ENCODE measurements at places on chromosomes 4 and X. TPM values are rescaled to one million over a fixed set of nuclear protein-coding genes. Genes with fewer than 3 reads are reported as not detected.

The CITED1 gene
- not detected for total RNA-seq

The SASH3 gene
- not detected for total RNA-seq

The ZCCHC18 gene
- total RNA-seq: 13.9 TPM

The ASB9 gene
- total RNA-seq: 3.0 TPM

The NHSL2 gene
- under 0.01 TPM for total RNA-seq

The FAM47A gene
- total RNA-seq: not detected

The EPGN gene
- total RNA-seq: 5.3 TPM

The SLC49A3 gene
- 4.3 TPM for total RNA-seq

The CXXC4 gene
- not detected for total RNA-seq

DNA sequence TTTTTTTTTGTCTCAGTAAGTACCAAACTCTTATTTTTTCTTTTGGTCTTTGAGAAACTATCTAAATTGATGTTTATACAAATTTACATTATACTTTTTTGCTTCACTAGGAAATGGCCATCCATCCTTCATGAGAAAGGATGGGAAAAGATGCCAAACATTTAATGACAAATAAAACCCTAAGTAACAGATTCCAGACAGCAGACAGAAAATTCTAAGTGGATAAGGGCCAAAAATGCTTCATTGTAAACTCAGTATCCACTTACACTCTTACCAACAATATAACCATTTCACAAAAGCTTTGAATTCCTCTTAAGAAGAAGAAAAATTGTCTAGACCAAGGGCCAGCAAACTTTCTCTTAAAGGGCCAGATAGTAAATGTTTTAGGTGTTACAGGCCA lies 3.5 kb downstream of the GUCY1B1 start:
- DNase-seq: no peak

DNA sequence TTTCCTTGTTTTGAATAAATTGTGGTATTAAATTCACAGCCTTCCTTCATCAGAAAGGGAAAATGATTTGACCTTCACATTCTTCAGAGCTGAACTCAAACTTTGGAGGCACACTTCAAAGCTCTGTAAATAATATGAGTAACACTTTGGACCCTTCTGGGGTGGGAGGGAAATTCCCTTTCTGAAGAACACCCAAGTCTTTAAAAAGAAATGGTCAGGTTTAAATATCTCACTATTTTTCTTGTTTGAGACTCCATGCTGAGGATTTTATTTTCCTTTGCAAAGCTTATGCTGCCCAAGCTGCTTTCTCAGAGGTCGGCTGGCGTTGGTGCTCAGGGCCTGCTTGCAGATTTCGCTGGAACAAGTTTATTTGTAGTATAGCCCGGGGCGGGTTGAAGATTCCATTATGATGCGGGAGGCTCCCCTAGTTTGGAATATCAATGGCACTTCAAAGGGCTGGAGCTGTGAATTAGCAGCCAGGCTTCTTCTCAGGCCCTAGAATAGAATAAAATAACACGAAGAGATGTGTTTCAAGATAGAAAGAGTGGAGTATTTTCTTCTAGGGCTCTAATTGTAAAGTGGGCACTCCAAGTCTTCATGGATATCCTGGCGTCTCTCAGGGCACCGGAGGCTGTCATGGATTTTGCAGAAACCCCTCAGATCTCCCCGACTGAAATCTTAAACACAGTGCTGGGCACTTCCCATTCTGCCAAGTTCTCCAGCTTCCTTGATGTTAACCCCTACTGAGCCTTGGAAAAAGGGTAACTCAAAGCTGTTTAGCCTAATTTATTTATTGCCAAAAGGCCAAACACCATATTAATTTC lies 315.6 kb downstream of the GPAT3 start:
- DNase-seq: peak; percentile 90

GRCh38 chr4:96603641-96604040 lies 763.7 kb downstream of the PDHA2 start:
- DNase-seq: no peak

- no peak for DNase-seq
Measured at GRCh38 chr4:3522326-3522640, 9.9 kb downstream of the LRPAP1 start.

DNA sequence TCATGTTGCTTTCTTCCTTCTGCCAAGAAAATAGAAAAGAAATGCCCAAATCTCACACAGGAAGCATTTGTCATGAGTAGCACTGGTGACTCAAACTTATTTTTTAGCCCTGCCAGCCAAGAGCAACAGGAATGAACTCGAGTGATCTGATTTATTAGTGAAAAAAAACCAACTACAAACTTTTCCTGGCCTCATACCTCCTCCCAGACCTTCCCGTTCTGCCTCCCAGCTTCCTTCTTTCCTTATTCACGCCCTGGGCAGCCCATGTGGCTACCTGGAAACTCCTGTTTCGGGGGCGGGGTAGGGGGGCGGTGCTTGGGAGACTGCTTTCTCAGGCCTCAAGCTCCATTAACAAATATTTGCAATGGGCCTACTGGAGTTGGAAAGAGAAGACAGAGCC lies 178.5 kb downstream of the NHS start:
- peak; percentile 90 for DNase-seq

DNA sequence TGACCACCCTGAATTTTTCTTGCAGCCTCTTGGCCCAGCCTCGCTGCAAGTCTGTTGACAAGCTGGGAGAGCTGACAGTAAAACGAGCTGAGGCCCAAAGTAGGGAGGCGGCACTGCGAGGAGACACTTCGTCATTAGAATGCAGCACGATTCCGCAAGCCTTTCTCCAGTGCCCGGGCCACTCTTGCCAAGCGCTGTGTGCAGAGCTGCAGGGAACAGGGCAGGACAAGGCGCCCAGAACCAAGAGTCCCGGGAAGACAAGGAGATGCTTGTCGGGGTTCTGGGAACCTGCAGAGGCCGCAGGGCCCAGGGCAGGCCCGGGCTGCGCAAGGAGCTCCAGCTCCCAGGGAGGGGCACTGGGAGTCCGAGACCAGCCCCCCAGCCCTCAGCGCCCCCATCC lies 187.1 kb downstream of the BCOR start:
- no peak for DNase-seq

DNA sequence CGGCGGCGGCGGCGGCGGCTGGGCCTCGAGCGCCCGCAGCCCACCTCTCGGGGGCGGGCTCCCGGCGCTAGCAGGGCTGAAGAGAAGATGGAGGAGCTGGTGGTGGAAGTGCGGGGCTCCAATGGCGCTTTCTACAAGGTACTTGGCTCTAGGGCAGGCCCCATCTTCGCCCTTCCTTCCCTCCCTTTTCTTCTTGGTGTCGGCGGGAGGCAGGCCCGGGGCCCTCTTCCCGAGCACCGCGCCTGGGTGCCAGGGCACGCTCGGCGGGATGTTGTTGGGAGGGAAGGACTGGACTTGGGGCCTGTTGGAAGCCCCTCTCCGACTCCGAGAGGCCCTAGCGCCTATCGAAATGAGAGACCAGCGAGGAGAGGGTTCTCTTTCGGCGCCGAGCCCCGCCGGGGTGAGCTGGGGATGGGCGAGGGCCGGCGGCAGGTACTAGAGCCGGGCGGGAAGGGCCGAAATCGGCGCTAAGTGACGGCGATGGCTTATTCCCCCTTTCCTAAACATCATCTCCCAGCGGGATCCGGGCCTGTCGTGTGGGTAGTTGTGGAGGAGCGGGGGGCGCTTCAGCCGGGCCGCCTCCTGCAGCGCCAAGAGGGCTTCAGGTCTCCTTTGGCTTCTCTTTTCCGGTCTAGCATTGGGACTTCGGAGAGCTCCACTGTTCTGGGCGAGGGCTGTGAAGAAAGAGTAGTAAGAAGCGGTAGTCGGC lies 528 bp downstream of the FMR1 start:
- no peak for DNase-seq

DNA sequence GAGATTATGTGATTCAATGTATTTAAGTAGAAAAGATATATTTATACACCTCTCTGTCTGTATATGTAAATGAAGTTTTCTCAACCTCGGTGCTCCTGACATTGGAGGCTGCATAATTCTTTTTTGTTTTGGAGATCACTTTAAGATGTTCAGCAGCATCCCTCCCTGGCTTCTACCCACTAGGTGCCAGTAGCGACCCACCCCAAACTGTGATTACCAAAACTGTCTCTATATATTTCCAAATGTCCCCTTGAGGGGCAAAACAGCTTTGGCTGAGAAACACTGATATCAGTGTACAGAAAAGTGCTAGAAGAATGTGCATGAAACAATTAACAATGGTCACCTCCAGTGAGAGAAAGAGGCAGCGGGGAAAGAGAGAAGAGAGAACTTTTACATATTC lies 51.2 kb downstream of the DCX start:
- DNase-seq: no peak

DNA sequence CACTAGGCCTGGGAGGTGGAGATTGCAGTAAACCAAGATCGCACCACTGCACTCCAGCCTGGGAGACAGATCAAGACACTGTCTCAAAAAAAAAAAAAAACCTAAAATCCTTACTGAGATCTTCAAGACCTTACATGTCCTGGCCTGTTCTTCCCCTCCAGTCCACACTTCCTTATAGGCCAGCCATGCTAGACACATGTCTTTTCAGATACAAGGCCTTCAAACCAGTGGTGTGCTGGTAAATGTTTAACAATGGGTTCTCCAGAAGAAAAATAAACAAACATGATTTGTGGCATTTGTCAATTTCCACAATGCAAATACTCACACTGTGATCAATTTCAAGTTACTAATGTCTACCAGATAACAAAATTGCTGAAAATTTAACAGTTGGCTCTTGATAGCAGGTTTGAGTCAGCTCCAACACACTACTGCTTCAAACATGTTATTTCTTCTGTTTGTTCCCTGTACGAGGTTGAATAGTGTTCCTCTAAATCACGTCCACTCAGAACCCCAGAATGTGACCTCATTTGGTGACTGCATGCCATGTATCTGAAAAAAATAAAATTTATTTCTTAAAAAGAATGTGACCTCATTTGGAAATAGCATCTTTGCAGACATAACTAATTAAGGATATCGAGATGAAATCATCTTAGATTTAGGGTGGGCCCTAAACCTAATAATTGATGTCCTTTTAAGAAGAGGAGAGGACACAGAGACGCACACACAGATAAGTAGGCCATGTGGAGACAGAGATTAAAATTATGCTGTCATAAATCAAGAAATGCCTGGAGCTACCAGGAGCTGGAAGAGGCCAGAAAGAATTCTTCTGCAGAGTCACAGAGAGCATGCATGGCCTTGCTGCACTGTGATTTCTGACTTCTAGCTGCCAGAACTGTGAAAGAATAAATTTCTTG lies 144.4 kb downstream of the ZNF674 start:
- DNase-seq: no peak

DNA sequence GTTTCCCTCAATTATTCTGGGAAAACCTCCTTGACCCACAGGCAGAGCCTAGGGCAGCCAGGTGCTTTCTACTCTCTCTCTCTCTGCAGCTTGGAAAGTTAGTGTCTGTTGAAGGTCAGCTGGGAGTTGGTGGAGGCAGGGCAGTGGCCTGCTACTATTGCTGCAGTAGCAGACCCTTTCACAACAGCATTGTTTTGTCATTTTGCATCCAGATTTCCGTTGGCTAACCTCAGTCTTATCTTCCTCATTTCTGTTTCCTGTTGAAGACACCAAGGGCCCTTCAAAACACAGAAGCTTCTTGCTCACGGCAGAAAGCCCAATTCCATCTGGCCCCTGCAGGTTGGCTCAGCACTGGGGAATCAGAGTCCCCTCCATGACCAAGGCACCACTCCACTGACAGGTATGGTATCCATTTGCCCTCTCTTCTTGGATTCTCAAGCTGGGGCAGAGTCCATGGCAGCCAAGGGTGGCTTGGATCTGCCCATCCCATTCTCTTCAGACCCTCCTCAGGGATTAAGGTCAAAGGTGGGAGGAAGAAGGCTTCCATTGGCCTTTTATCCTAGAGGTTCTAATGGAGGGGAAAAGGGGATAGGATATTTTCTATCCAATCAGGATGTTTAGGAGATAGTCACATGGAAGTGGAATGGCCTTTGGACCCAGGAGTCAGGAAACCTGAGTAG lies 24.6 kb downstream of the VSIG4 start:
- no peak for DNase-seq

DNA sequence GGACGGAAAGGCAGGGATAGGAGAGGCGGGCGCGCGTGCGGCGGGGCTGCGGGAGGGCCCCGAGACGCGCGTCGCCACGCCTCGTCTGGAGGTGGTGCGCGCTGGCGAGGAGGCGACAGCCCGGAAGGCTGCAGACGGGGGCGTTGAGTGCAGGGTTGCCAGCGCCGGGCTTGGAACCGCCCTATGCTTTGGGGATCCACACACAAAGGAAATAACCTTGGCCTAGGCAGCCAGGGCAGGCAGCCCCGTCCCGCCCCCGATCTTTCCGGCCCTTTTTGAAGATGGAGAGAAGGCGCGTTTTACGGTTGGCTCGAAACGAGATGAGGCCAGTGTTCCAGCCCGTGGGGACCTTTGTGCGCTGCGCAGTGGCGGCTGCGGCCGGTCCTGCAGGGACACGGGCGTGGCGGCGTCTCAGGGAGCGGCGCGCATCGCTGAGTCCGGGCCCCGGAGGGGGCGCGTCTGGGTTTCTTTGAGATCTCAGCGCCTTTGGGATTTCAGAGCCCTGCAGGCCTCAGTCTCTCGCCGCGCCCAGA lies 50.8 kb upstream of the TRIM2 start:
- DNase-seq: no peak

DNA sequence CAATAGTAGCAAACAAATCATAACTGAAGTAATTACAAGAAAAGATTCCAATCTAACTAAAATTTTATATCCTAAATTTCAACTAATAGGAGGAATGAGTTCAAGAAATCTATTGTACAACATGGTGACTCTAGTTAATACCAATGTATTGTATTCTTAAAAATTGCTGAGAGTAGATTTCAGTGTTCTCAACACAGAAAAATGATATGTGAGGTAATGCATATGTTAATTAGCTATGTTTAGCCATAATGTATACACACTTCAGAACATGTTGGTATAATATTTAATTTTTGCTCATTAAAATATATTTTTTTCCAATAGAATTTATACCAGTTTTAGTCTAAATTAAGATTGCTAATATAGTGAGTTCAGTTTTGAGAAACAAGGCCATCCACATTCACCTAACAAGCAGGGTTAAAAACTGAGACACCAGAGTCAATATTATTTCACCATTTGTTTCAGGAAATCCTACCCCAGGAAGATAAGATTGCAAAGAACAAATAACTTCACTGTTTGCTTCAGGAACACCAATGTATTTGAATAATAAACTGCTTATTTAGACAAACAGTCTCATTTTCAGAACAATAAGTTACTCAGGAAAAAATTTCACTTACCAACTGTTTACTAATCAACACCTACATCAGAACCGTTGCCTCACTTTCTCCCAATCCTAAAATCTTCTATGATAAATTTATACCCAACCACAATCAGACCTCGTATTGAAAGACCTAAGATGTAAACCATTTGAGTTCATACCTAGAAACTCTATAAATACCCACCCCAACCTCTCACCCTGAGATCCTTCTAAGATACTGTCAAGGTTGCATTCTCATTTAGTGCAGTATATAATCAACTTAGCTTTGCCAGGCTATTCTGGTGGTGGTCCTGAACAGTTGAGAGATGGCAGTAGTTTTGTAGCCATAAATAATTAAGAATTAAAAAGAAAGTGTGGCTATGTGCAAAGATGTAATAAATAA lies 132.8 kb downstream of the MAB21L2 start:
- no peak for DNase-seq

DNA sequence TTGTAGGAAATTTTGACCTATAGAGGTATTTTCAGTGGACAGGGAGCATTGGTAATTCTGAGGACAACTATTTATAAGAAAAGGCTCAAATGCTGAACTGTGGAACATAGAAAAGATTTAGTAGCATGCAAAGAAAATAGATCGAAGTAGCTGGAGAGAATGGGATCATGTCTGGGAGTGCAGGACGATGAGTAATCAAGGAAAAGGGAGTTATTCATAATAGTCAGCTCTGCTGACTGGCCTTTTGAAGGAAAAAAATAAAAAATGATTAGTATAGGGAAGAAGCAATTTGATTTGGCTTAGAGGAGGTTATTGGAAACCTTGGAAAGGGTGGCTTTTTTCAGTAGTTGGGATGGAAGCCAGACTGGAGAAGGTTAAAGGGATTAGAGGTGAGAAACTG lies 22.9 kb upstream of the ANK2 start:
- DNase-seq: peak; percentile 32

Measured in renal cortical epithelial cell (primary cell).